Endothelial cell of coronary artery (primary cell): ENCODE measurements at places on chromosomes 2 and 18. TPM values are rescaled to one million over a fixed set of nuclear protein-coding genes. Genes with fewer than 3 reads are reported as not detected.

Gene RPRD1A
- total RNA-seq = 48.9 and 51.6 TPM in 2 replicates

Gene LIMS4
- 19.5 and 20.7 TPM in 2 replicates for total RNA-seq

Gene AQP4
- not detected in 2 replicates for total RNA-seq

Gene CAPG
- total RNA-seq = 28.0 and 53.5 TPM in 2 replicates
